Keratinocyte (primary cell): ENCODE measurements at places on chromosomes 2 and 18.

DNA sequence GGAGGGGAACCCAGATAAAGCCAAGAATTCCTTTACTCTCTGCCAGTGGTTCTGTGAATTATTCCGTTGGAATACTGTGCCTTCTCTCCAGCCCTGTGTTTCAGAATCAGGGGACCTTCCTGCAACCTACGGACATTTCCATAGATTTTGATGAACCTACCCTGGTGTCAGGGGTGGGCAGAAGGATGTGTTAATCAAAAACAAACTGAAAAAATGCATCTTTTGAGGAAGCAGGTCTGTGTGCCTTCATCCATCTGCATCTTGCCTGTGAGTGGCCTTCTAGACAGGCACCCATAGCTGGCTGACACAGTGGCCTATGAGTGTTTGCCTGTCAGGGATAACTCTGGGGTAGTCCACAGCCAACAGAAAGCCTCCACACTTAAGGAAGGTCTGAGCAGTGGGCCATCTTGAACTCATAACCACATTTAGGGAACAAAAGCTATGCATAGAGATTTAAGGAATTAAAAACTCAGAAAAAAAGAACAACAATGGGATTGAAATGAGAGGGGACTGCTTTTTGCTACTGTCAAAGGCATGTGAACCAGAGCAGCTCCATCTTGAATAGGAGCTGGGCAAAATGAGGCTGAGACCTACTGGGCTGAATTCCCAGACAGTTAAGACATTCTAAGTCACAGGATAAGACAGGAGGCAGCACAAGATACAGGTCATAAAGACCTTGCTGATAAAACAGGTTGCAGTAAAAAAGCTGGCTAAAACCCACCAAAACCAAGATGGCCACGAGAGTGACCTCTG lies 45.9 kb upstream of the ITGA6 start:
- no peak for DNase-seq

GRCh38 chr18:3238742-3239141 lies 8.9 kb upstream of the MYL12A start:
- DNase-seq = no peak

DNA sequence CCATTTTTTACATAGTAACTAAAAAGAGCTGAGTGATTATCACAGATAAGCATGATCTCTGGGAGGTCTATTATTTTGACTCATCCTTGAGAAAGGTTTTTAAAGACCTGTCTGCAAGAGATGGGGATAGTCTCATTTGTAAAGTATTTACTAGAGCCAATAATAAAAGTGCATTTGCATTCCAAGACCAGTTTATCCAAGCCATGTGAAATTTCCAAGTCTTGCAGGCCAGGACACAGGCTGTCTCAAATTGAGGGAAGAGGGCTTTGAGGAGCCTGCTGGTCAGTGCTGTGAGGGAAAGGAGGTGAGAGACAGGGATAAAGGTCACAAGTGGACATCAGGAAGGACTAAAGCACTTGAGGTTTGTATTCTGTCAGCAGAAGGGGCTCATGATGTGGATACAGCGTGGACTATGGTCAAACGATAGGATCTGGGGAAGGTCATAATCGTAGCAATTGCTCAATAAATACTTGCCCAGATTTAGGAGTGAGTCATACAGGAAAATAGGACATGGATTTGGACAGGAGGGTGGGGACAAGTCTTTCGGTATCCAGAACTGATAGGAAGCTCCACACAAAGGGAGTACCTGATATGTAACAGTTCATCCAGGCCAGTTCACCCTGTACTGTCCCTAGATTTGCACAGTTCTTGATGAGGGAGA lies 6.6 kb upstream of the CDH2 start:
- no peak for DNase-seq

DNA sequence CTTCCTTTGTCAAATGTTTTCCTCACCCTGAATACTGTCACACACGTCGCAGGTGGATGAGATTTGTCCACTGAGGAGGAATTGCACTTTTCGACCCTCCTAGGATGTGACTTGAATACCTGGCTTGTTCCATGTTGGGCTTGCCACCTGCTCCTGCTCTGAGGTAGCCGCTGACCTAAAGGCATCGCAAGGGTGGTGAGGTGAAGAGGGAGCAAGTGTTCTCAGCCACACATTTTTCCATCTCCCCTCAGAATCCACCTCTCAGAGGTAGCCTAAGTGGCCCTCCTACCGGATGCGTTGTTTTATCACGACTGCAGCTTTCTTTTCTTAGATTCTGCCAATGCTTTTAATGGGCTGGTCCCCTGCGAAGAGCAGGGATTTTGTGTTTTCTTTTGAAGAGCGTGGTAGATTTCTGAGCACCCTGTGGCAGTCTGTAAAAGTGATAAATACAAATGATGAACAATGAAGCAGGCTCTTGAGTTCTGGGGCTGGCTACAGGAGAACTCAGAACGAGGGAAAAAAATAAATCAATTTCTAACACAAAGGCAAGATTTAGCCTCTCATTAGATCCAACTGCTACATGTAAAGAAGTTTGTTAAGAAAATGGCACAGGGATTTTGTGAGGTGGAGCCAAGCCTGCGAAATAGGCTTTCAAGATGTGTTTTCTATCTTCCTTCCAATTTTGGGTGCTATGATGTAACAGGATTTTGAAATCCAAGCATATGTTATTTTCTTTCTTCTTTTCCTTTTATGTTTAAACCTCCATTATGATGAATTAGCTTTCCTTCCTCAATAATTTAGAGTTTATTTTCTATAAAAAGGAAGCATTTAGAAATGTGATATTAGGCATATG lies 386.7 kb downstream of the TGIF1 start:
- DNase-seq = no peak

- no peak for DNase-seq
Measured at GRCh38 chr2:142037066-142037465, 93.8 kb downstream of the LRP1B start.

DNA sequence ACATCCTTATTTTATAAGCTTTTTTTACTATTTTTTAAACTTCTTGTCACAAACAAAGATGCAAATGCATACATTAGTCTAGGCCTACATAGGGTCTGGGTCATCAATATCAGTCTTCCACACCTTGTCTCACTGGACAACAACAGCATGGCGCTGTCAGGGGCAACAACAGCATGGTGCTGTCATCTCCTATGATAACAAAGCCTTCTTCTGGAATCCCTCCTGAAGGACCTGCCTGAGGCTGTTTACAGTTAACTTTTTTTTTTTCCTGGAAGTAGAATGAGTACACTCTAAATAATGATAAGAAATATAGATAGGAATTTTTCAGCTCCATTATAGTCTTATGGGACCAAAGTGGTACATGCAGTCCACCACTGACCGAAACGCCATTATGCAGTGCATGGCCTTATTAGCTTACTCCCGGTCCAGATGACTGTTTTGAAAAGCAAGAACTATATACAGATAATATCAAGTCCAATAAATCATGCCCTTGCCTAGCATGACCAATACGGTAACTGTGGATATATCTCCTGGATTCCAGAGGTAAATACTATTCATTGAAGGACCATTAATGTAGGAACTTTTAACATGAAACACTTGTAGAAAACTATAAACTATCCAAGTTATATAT lies 38.4 kb downstream of the TCF4 start:
- DNase-seq = no peak

DNA sequence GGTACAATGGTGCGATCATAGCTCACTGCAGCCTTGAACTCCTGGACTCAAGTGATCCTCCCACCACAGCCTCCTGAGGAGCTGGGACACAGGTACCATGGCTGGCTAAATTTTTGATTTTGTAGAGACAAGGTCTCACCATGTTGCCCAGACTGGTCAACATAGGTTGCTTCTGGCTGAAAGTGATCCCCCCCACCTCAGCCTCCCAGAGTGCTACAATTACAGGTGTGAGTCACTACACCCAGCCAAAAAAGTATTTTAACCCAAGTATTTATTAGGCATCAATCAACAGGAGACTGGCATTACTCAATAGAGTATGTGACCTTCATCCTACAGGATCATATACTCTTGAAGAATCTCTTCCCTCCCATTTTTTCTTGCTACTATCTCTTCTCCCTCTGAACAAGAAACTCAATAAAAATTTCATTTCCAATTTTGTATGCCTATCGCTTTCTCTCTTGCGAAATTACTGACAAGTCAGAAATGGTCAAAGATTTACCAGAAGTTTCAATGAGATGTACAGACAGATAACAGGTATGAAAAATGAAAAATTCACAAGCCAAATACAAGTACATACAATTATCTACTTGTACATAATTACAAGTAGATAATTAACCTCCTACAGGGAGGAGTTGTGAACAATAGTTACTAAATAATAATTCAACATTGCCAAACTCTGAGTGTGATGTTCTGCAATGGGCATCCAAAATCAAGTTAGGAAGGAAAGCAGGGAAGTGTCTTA lies 34.9 kb upstream of the CCNT2 start:
- DNase-seq = no peak

GRCh38 chr18:22591222-22591621 lies 173.5 kb upstream of the CTAGE1 start:
- no peak for DNase-seq

DNA sequence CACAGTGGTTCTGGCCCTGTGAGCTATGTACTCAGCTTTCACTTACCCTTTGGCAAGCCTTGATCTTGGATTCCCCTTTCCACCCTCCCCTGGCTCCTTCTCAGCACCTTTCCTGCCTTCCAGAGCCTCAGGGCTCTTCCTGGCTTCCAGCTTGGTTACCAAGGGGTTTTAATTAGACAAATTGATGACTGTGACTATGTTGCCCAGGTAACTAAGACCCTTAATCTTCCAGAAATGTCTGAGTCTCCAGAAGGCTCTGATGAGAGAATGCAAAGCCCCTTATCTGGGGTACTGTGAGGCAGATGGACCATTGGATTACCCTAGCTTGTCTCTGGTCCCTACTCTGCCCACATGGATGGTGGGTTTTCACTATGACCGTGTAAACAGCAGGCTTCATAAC lies 174.2 kb downstream of the LOXHD1 start:
- DNase-seq = no peak
